Mesendoderm (in vitro differentiated cells): ENCODE measurements at places on chromosomes 12 and 14.

- peak; percentile 89 for DNase-seq
These were observed at the start of gene BDKRB2 for GRCh38 chr14:96204151-96205058. Gene BDKRB2, plus strand, starts transcription at chr14:96204839. Its CDS starts 32,269 bp downstream, at chr14:96237108.

DNA sequence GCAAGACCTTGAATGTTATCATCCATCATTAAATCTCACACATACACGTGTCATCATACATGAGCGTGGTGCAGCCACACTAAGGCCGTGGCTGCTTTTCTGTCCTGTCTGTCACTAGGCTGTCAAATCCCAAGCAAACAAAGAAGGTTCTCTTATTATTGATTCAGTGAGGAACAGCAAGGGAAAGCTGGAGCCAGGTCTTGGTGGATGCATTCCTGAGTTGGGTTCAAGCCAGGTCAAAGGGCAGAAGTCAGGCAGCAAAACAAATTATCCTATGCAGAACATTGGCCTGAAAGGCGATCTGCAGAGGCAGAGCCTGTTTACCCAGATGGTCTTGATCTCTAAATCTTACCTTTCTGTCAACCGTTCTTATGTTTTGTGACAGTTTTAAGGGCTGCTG is 252.3 kb downstream of the NEDD1 start:
- DNase-seq: no peak

DNA sequence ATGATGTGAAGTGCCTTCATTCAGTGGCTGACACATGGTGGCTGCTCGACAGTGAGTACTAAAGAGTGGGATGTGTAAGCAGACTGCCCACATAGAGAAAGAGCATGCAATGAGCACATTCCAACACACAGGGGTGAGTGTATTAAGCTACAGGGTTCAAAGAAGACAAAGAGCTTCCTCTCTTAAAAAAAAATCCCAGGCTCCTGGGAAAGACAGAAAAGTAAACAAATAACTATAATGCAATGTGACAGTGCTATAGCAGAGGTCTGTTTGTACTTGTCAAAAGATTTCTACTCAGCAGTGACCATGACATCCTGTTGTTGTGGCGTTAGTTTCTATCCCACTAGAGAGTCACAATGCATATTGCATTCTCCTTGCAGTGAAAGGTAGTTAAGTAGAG is 12.4 kb upstream of the PCNX1 start:
- DNase-seq: no peak

GRCh38 chr14:19743256-19743655 is at the start of gene OR4Q3:
Gene OR4Q3, plus strand, starts transcription at chr14:19743571.
- no peak for DNase-seq

DNA sequence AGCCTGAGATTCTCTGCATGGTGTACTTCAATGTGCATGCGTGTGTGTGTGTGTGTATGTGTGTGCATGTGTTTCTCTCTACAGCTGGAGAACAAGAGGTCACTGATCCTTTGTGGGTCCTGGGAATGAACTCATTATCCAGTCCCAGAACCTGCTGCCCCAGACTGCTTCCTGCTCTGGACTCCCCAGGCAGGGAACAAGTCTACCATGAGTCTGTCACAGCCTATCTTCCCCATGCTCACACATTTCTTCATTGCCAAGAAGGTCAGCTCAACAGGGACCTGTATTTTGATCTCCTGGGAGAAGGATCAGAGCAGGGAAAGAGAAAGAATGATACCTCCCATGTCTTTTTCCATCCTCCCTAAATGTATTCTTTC is 2.9 kb upstream of the AGAP2 start:
- no peak for DNase-seq

DNA sequence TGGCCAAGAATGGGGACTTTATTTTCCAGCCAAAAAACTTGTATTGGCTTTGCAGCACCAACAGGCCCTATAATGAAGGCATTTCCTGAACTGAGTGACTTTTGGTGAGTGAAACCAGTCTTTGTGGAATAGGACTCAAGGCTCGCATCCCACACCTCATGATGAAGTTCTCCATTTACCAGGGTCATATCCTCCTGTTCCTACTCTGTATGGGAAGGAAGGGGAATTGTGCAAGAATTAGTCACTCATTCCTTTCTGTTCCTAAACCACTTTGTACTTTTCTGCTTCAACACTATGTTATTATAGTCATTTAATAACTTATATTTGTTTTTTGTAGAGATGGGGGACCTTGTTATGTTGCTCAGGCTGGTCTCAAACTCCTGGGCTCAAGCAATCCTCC is 2.3 kb upstream of the SPATS2 start:
- no peak for DNase-seq

DNA sequence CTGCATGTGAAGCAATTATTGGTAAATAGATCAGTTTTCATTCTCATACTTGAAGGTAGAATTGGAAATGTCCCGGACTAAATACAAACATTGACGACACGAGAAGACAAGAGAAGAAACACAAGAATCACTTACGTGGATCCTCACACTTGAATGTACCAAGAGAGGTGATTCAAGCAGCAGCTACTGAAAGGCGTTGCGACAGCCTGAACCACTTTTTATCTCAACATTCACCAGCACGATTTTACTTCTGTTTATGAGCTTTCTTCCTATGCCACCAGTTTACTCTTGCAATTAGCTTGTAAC is 3.6 kb upstream of the FZD10 start:
- DNase-seq: no peak

DNA sequence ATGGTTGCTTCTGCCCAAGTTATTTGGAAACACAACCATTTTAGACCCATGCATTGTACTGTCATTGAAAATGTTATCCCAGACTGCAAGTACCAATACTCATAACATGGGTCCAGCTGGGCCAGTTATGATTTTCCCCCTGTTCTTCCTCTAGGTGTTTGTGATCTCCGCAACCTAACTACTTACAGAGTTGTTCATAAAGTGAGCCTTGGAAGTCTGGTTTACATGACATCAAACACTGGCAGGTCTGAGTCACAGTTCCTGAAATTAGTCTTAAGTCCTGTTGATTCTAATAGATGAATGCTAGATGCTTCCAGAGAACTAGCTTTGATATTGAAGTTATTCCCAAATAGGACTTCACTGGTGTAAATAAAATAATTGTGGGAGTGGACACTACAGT is 487.0 kb downstream of the MED13L start:
- DNase-seq: no peak

DNA sequence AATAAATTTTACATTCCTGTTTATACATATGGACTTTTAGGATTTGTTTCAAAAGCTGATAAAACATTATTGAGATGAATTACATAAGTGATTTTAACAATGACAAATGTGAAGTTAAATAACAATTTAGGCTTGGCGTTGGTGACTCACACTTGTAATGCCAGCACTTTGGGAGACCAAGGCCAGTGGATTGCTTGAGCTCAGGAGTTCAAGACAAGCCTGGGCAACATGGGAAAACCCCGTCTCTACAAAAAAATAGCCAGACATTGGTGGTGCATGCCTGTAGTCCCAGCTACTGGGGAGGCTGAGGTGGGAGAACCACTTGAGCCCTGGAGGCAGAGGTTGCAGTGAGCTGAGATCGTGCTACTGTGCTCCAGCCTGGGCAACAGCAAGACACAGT is 7.4 kb downstream of the ACOT2 start:
- DNase-seq: no peak

- DNase-seq: no peak
These were observed 454.0 kb downstream of the FOXG1 start for GRCh38 chr14:29220566-29220965.

DNA sequence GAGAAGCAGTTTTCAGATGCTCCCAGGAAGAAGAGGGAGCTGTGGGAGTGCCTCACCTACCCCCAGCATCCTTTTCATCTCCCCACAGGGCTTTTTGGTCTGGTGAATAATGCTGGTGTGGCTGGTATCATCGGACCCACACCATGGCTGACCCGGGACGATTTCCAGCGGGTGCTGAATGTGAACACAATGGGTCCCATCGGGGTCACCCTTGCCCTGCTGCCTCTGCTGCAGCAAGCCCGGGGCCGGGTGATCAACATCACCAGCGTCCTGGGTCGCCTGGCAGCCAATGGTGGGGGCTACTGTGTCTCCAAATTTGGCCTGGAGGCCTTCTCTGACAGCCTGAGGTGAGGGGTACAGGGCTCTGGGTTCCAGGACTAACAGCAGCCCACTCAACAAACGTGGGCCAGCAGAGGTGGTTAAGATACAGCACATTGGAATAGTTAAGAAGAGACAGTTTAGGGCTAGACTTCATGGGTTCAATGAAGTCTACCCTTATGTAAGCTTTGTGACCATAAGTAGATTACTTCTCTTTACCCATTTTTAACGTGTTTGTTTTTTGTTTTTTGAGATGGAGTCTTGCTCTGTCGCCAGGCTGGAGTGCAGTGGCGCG is 1.5 kb downstream of the RDH5 start:
- no peak for DNase-seq

- peak; percentile 29 for DNase-seq
These were observed 154.8 kb downstream of the TMX1 start for GRCh38 chr14:51394804-51395203.

- peak; percentile 79 for DNase-seq
These were observed 60.6 kb downstream of the SLC25A47 start for GRCh38 chr14:100383727-100384158.

DNA sequence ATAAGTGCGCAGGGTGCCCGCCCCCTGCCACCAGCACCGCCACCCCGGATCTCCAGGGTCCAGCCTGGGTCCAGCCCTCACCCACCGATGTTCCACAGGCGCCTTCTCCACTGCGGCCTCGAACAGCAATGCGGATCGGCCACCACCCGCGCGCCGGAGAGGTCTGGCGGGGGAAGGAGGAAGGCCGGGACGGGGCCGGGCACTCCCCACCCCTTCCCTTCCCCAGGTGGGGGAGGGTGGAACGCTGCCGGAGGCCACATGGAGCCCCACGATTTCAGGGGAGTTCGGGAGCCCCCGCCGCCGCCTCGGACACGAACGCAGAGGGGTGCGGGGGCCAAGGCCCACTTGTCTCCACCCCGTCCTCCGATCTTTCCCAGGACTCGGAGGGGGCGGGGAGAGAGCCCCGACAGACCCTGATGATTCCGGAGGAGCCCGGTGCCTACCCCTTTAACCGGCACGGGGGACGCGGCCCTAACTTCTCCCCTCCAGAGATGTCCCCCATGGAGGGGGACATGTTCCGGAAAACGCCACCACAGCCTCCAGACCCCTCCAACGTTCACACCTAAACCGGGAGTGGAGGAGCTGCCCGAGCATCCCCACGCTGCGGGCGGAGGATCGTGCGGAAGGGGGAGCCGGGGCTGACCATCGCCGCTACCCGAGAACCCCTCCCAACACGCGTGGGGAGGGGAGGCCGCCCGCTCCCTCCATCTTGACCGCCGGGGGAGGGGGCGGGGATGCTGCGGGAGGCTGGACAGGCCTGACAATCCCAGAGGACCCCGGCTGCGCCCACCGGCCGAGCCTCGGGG is 1.1 kb downstream of the ATXN2 start:
- DNase-seq: peak; percentile 41

- no peak for DNase-seq
These were observed 66.0 kb downstream of the RIMBP2 start for GRCh38 chr12:130650131-130650530.
